ENCODE measurements at places on chromosomes 3 and 15.

DNA sequence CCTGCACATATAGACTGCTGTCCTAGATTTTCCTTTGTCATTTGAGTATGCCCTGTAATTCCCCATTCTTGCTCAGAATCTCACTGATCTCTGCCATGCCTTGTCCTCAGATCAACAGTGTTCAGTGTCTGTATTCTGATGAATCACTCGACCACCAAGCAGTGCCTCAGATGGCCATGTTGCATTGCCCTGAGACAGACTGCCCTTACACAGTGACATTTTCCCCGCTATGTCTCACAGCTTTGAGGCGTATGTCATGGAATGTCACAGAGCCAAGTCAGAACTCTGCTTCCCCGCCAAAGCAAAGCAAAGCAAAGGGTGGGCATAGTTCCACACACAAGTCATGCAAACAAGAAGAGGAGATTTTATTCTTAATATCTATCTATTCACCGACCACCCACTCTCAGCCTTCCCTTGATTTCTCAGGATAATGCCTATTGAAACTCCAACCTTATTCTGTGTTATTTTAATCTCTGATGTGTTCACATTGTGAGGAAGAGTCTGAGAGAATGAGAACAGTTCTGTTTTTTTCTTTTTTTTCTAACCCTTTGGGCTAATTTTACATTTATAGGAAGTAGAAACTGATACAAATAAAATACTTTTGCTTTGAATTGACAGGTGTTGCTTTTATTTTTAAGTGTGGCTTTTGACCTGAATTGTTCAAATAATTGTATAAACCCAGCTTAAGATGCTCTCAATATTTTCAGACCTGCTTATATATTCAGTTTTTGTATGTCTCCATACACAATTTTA is 16.9 kb upstream of the PSMD6 start:
- DNase-seq = no peak

DNA sequence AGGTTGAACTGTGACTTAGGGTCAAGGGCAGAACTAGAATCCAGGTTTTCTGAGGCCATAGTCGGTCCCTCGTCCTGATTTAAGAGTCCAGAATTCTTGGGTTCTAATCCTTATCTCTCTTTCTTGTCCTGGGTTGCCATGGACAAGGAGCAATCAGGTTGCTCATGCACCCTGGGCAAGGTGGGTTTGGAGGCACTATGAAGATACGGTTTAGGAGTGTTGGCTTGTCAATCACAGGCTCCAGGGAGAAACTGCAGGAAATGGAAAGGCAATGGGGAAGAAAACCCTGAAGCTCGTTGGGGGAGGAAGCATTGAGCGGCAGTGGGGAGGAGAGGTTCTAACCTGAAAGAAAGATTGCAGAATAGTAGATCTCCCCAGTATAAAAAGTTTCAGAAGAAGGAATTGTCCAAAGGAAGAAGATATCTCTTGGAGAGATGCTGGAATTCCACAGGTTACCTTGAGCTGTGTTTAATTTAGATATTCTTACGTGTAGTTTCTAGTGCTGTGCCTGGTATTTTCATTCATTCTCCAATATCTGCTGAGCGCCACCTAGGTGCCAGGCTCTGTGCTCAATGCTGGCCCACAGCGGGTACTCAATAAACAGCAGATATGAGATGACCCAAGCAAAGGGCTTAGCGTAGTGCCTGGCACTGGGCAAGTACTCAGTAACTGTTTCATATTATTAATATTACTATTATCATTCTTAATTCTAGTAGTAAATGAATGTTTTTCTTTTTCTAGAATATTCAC is 2.0 kb downstream of the ACAN start:
- DNase-seq = no peak

- DNase-seq = no peak
Observed at GRCh38 chr3:90221900-90222299, 1114.5 kb downstream of the EPHA3 start.

DNA sequence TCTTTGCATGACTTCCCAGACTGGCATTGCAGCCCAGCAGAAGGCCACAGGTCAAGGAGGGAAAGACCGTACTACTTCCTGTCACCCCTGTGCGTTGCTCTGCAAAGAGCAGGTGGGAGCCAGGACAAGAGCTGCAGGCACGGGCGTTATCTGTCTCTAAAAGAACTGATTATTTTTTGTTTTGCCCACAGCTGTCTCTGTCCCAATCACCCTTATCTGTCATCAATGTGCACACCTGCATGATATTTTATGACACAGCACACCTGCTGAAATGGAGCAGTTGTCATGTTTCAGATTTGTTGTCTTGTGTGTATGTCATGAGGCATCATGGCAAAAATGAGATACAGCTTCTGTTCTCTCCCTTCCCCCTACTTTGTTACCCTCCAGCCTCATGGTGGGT is 58.8 kb downstream of the SLCO3A1 start:
- no peak for DNase-seq

- DNase-seq = no peak
Observed at GRCh38 chr3:117788061-117788460, 1078.5 kb downstream of the TUSC7 start.

- DNase-seq = no peak
Observed at GRCh38 chr3:182789371-182789770, 3.9 kb upstream of the ATP11B start.

DNA sequence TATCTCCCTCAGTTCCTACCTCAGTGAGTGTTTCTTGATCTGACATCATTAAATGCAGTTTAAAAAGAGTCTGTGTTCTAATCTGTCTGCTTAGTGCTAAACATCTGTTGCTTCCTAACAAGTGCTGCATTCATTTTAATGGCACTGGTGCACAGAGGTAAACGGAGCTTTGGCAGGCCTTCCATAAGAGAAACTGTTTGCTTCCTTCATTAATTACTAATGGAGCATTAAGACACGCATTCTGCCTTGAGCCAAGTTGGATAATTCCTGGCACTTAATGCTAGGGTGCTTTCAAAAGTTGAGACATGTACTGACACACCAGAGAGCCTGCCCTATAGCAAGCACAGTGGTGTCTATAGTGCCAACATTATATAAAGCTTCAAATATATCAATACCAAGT is 34.7 kb downstream of the SCG5 start:
- DNase-seq = no peak

GRCh38 chr3:11282250-11283138 is 10.3 kb downstream of the ATG7 start:
- peak; percentile 71 for DNase-seq

GRCh38 chr3:187765342-187765741 is 20.1 kb upstream of the BCL6 start:
- DNase-seq = no peak

DNA sequence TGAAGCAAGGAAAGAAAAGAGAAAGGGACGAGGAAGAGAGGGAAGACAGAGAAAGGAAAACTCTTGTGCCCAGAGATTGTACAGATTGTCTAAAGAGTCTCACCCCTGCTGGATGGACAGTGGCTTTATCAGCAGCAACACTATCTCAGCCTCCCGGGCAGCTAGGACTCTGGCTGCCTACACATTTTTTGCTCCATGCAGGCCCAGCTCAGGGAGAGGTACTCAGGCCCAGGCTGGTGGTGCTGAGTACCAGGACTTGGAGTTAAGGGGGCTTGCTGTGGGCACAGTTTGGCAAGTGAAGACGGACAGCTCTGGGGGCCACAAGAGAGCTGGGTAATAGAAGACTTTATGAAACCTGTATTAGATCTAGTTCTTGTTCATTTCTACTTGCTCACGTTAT is 19.1 kb upstream of the RHCG start:
- no peak for DNase-seq

DNA sequence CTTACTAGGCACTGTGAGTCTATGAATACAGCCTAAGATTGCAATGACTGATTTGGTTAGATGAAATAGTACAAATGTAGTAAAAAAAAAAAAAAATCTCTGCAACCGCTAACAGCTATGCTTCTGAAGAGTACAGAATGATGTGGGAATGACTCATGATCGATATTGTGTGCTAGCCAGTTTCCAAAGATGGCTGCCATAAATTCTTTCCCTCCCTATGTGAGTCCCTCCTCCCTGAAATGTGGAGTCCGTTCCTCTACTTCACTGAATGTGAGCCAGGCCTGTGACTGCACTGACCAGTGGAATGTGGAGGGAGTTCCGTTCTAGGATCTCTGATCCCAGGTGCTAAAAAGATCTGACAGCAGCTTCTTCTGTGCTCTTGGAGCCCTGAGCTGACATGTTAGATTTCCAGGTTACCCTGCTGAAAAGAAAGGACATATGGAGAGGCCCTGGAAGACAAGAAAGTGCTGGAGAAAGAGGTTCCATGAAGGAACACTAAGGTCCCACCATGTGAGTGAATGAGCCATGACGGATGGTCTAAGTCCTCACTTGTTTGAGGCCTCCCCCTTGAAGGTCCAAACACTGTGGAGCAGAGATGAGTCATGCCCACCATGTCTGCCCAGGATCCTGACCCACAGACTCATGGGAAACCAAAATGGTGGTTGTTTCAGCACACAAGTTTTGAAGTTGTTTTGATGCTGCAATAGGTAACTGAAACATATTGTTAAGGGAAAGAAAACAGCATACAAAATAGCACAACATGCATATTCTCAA is 46.3 kb downstream of the DGKG start:
- DNase-seq = no peak

GRCh38 chr3:127665586-127665985 is 7.2 kb upstream of the ABTB1 start:
- no peak for DNase-seq

DNA sequence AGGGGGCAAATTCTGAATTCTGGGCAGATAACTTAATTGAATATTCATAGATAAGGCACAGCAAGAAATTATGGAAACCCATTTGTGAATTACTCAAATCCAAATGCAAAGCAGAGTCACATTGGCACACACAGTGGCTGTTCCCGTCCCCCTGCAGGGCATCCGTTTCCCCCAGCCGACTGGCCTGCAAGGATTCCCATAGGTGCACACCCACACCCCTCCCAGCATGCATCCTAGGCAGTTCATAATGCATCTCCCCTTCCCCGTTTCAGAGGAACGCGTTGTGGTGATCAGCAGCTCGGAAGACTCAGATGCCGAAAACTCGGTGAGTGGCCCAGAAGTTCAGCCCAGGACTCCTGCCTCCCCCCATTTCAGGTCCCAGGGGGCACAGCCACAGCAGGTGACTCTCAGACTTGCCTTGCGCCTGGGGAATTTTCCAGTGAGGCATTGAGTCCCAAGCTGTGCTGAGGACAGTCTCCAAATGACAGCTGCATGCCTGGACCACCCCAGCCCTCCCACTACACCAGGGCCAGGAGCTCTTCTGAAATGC is 39.8 kb downstream of the PML start:
- DNase-seq = no peak

DNA sequence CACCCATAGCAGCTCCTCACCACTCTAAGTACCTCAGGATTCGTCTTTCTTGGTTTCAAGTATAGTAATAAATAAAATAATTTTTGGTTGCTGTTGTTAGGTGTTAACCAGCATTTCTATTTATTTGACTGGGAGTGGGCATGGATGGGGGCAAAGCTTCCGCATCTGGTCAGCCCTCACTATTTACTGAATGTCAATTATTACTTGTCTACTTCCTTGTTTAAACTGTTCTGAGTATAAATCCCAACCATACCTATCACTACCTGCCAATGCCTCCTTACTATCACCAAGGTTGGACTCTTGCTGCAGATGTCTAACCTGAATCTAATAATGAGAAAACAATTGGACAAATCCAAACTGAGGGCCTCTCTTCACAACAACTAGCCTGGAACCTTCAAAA is 41.9 kb upstream of the GK5 start:
- DNase-seq = no peak

Measured in occipital lobe (tissue), 3 donors.